ENCODE measurements at places on chromosomes 5 and 9.

DNA sequence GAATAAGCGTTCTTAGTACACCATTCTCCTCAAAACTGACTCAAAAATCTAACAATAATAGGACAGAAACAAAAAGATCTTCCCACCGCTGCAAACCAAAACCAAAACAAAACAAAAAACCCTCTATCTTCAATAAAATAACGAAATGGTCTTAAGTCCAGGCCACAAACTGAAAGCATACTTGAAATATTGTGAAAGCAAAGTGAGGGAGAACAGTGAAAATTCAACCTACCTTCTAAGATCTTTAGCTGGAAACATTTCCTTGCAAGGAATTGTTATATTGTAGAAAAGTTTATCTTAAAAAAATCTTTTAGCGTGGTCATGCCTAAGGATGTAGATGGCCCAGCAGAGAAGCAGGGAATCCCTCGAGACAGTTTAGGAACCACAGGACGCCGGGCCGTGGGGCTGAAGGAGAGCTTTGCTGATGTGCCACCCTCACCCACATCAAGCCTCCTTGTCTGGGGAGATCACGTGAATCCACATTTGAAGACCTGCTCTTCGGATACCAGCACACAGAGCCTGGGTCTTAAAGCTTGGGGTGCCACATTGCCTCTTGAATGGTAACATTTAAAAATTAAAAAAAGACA lies 27.8 kb upstream of the LVRN start:
- no peak for DNase-seq

GRCh38 chr9:87494970-87495471 lies 2.6 kb upstream of the DAPK1 start:
- DNase-seq = no peak

DNA sequence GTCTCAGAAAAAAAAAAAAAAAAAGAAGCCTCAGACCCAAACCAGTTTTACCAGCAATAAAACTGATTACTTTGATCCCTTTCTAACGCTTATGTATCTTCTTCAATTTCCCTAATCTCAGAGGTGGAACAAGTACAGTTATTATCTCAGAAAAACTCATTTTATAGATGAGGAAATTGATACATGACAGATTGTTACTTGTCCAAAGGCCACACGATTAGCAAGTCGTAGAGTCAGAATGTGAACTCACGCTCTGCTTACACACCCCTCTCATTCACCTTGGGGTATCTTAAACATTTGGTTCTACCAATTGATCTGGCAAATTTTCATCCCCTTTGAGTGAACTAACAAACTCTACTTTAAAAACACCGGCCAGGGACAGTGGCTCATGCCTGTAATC lies 110.2 kb downstream of the SUSD1 start:
- DNase-seq = no peak

GRCh38 chr5:151454166-151454565 lies 6.8 kb downstream of the SLC36A1 start:
- DNase-seq = no peak

DNA sequence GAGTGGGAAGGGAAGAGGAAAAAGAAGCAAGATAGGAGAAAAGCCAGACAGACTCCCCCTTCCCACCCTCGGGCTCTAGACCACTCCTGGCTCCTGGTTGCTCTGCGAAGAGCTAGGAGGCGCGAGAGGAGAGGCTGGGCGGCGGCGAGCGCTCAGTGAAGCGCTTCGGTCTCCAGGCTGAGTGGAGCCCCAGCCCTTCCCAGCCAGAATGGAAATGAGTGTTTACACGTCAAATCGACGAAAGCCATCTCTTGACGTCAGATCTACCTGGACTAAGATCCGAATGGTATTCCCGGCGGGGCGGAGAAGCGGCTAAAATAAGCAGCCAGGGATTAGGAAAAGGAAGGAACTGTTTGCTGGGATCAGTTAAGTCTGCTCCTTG lies at the start of gene PCSK1:
Gene PCSK1 (minus strand): TSS at position 183 of the 382 bp plus-strand sequence. CDS start 206 bp downstream, outside the sequence.
- no peak for DNase-seq

DNA sequence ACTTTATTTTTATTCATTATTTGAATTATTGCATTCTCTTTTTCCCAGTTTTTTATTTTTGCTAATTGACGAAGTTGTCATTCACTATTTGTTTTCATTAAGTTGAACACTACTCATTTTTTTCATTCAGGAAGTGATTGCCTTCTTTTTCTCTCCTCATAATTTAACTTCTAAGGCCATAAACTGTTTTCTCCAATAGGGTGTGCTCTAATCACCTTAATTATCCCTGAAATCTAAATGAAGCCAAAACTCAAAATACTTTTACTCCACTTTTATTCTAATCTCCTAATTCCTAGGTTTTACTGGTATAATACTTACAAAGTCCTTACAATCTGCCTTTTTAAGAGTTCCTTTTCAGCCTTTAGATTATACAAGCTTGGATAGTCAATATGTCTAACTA lies 2.9 kb upstream of the OR13C2 start:
- DNase-seq = no peak

DNA sequence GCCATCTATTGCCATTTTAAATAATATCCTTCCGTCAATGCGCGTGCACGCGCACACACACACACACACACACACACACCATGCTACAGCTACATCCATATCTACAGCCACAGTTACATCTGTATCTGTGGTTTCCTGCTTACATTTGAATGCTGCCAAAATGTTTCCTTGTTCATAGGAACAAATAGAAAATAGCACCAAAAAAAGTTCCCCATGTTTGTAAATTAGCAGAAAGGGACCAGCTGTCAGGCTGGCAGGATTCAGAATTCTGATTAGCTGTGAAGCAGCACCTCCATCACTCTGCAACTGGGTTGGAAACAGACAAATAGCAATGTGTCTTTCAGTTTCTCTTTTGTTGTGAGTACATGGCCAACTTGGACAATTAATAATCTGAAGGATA lies 601.5 kb downstream of the IRX1 start:
- no peak for DNase-seq
